ENCODE measurements at places on chromosomes 13 and 19.

DNA sequence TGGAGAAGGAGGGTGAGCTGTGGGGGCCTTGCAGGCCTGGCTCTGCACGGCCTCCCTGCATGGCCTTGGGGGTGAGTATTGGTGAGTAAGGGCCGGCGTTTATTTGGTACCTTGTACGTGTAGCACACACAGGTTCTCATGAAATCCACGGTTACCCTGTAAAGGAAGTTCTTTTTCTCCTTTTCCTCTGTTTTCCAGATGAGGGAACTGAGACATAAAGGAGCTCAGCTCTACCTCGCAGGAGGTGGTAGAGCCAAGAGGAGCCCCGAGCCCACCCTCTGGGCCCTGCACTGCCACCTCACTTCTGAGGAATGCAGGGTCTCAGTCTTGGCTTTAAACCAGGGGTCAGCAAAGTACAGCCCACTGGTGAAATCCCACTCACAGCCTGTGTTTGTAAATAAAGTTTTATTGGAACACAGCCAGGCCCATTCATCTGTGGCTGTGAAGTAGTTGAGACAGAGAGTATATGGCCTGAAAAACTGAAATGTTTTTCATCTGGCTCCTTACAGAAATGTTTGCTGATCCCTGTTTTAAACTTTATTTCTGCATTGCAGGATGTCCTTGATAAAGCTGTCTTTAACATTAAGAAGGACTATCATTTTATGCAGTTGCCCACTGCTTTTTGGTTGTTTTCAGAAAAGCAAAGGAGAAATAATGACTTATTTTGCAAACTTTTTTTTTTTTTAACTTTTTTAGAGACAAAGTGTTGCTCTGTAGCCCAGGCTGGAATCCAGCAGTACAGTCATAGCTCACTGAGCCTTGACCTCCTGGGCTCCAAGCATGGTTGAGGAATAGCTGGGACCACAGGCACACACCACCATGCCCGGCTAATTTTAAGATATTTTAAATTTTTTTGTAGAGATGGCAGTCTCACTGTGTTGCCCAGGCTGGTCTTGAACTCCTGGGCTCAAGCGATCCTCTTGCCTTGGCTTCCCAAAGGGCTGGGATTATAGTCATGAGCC lies 6.4 kb downstream of the EPN1 start:
- DNase-seq: no peak

DNA sequence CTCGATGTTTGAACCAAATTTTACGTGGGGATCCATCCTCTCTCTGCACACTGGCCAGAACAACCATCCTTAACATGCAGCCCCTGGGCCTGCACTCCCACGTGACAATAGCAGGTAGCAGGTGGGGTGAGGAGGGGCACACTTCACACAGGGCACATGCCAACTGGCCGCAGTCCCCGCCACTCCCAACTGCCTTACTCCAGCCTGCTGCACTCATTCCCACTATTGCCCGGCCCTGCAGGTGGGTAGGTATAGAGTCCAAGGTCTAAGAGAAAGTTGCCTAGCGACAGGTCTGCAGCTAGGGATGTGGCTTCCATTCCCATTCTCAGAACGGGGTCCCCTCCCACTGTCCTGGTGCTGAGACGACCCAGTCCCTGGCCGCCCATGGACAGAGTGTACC lies 18.0 kb downstream of the VRK3 start:
- no peak for DNase-seq

- DNase-seq: no peak
These were observed 320.2 kb downstream of the TBC1D4 start for GRCh38 chr13:75161804-75162203.

DNA sequence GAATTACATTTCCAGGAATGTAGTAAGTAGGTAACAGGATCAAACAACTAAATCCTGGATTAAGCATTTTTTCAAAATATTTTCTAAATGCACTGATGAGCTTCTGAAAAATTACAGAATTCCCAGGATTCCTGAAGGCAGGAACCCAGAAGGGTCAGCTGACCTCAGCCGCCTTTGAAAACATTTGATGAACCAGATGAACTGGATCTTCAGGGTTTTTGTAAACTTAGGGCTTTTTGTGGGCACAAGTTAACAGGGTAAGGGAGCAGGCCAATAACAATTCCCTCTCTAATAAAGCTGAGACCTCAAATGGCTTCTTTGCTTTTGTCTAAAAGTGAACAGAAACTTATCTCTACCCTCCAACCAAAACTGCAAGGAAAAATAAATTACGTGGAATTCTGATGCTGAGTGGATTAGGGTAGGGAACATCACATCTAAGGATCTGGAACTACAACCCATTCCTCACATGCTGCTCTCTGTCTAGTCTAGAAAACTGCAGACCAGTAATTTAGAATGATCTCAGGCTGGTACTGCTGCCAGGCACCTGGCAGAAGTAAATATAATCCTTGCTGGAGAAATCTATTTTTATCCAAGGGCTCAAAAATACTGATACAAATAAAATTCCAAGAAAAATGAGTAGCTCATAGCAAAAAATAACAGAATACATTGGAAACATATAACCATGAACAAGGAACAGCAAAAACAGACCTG lies 48.2 kb upstream of the N4BP2L1 start:
- no peak for DNase-seq

DNA sequence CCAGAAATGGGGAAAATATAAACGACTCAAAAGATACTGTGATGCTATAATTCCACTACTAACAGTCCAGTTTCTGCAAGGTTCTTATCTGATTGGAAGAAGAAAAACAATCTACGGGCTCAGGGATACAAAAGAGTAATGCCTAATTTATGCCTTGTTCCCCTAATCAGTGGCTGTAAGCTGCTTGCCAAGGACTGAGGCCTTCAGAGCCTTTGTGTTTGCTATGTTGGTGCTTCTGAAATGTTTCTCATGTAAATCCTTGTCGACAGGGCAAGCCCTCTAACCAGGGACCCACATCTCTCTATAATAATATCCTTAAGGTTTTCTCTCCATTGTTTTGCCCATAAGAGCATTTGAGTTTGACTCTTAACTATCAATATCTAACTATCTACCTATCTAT lies 89.7 kb upstream of the CLDN10 start:
- DNase-seq: no peak

GRCh38 chr19:3670796-3671679 lies 29.2 kb downstream of the PIP5K1C start:
- DNase-seq: peak; percentile 32

DNA sequence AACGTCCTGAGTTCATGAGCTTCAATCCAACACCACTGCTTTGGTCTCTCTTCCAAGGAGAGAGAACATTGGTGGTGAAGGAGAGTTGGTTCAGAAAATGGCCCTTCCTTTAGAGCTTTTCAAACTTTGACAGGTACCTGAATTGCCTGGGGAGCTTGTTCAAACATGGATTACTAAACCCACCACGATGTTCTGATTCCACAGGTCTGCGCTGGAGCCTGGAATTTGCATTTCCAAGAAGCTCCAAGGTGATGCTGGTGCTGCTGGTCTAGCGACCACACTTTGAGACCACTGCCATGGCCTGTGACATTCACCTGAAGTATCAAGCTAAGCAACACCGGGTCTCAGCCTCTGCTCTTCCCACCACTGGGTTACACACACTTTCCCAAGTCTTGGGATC lies 60.2 kb downstream of the GSX1 start:
- no peak for DNase-seq

GRCh38 chr13:66972659-66973058 lies 257.5 kb downstream of the PCDH9 start:
- no peak for DNase-seq

- DNase-seq: peak; percentile 81
These were observed at the start of the genes ZNF540 and ZNF571 for GRCh38 chr19:37594304-37594981. ZNF540 (plus strand) TSS chr19:37594876; CDS start chr19:37598448, 3,572 bp downstream. ZNF571 (minus strand) TSS chr19:37594792; CDS start chr19:37586676, 8,116 bp downstream.

DNA sequence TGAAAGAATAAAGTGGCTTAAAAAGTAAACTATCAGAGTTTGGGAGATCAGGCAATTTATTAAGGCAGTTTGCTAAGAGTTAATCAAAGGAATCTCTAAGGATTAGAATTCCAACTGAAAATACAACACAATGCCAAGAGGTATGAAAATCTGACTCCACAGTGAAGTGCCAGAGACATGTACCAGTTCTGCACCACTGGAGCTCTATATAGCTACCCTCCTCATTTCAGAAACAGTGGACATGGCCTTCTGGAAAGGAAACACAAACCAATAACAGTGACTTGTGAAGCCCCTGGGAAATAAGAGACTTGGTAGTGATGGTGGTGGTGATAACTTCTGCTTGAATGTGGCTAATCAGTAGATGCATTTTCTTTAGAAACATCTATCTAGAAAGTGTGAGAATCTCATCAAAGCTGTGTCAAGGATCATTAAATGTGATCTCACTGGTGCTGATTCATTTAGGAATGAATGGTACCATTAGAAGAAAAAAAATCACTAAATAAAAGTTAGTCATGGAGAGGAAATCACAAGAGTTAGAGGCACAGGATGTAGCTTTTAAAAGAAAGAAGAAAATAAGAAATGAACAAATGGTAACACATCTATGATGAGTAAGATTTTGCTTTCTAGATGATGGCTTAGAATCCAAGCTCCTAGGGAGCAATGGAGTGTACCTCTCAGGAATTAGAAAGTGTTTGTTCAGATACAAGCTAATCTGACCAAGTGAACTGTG lies 20.1 kb upstream of the N4BP2L1 start:
- DNase-seq: no peak

- no peak for DNase-seq
These were observed 206.8 kb downstream of the PCDH9 start for GRCh38 chr13:67023130-67023876.

GRCh38 chr13:73065665-73066340 lies 7.0 kb downstream of the KLF5 start:
- DNase-seq: no peak

All from stimulated activated CD8-positive, alpha-beta memory T cell treated with anti-CD3 and anti-CD28 coated beads, Interleukin-4, amount 100 ng/mL, for 4 hours (primary cell).